ENCODE measurements at places on chromosomes 1 and 21.
A peak's percentile ranks its signal among the peaks of the same experiment; 100 is the strongest.

DNA sequence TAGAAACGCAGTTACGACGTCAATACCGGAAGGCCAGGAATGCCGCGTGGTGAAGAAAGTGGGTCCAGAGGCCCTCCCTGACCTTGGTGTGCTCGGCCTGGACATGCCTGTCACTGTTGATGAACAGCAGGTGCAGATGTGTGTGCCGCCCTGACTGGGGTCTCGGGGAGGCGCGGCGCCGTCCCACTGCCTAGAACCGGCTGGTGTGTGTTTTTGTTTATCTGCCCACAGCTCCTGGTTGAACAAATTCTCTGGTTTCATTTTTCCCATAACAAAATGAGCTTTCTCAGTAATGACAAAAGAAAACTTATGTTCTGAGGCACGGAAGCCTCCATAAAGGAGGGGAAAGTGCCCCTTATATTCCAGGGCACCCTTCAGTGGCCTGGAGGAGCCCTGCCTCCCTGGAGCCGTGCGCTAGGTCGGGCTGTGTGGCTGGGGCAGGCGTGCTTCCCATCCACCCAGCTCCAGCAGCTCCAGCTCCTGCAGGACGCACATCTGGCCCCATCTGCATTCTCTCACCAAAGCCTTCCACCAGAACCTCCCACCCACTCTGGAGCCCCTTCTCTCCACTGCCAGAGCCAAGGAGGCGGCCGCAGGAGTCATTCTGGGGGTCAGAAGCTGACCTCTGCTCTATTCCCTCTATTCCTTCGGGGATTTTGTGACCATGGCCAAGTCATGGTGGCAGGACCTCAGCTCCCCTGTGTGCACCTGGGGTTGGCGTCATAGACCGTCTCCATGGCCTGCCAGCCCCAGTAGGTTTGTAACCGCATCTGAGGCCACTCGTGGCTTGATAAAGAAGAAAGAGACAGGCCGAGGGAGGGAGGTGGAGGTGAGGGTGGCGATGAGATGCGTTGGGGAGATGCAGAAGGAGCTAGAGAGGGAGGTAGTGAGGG is 20.1 kb upstream of the COL18A1 start:
- no peak for DNase-seq

- peak; percentile 75 for DNase-seq
These were observed at the start of gene HLCS for GRCh38 chr21:36966066-36966820. Gene HLCS (minus strand): TSS chr21:36966669. CDS start chr21:36966638, 31 bp downstream.

DNA sequence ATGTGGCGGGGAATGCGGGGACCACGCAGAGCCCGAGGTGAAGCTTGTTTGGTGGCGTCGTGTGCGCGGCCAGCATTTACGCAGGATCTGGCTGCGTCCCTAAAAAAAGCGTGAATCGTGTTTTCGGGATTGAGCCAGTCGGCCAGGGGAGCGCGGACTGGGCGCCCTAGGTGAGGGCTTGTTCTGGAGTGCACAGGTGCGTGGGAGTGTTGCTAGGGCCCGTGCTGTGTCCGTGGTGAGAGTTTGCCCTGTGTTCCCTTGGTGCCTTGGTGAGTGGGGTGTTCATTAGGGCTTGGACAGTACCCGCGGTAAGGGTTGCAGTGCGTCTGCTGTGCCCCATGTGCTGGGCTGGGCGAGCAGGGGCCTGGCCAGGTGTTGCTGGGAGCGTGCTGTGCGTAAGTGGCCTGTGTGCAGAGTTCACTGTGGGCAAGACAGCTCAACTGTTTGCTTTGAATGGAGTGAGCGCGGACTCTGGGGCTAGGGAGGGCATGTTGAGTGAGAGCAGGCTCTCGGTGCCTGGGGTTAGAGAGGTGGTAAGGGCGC is 673 bp downstream of the CD46 start:
- DNase-seq: peak; percentile 43

GRCh38 chr21:36115138-36115730 is 19.6 kb upstream of the CBR3 start:
- DNase-seq: no peak

GRCh38 chr1:41476807-41477361 is 7.6 kb downstream of the EDN2 start:
- DNase-seq: no peak

DNA sequence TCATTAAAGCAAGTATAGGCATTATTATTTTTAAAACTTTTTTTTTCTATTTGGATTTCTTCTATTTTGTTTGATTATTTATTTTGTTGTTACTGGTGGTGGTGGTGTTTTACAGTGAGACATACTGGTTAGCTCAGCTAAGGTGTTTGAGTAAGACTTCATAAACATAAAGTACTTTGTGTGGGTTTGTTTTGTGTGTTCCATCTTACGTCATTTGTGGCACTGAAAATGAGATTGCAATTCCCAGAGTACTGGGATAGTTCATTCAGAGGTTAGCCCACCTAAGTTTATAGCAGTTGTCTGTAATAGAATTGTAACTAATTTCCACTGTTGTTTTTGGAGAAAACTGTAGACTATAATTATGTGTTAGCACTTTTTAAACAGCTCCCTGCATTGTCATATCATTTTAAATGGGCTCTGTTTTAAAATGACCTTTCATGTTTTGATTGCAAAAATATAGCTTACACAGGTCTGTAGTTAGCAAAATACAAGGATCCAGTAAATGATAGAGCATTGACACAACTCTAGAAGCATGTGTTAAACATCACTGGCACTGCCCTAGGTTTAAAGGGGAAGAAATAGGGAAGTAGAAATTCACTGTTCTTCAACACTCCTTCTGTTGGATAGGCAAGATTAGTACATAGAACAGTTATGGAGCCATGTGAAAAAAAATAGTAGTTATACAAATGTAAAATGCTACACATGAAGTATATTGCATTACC is 171.7 kb downstream of the NFIA start:
- DNase-seq: no peak

- DNase-seq: peak; percentile 80
These were observed 1.0 kb downstream of the DNAJB4 start for GRCh38 chr1:78005755-78006154.

GRCh38 chr1:62423580-62424242 is 13.1 kb upstream of the USP1 start:
- DNase-seq: no peak

DNA sequence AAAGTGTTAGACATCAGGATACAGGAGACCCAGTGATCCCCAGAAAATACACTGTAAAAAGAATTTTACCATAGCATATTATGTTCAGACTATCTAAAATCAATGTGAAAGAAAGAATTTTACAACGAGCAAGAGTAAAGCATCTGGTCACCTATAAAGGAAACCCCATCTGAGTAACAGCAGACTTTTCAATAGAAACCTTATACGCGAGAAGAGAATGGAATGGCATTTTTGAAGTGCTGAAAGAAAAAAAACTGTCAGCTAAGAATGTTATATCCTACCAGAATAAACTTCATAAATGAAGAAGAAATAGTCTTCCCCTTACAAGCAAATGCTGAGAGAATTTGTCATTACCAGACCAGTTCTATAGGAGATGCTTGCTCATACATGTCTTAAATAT is 532.1 kb upstream of the NR5A2 start:
- no peak for DNase-seq

GRCh38 chr1:24190983-24191461 is 3.9 kb upstream of the IFNLR1 start:
- no peak for DNase-seq

DNA sequence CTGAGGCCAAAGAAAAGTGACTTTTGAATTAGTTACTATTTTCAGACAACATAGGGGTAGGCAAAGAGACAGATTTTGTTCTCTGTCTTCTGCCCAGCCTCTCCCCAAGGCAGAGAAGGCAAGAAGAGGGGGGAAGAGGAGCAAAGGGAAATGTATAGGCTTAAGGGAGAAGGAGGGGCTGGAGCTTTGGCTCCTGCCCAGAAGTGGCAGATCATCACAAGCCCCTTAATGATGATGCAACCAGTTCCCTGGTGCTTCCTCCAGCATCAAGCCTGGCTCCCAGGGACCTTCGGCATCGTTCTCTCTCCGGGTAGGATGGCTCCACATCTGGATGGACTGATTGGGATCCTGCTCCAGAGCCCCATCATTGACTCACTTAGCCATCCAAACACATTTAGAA is 112.8 kb downstream of the KCND3 start:
- DNase-seq: no peak

DNA sequence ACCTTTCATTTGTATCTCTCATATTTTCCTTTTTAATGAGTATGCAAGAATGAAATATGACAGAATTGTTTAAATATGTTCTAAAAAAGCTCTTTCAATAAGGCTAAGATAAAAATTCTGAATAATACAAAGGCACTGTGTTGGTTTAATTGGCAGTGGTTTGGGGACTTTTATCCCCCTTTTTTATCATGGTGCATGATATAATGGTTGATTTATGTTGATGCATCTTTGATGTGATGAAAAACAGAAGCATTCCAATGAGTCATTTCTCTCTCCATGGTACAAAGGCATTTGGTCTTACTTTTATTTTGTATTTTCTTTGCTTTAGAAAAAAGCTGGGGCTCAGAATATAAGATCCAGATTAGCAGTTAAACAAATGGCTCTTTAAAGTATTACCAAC is 127.2 kb upstream of the GREM2 start:
- no peak for DNase-seq

- peak; percentile 90 for DNase-seq
These were observed 28.4 kb downstream of the ZNF281 start for GRCh38 chr1:200381256-200381984.

DNA sequence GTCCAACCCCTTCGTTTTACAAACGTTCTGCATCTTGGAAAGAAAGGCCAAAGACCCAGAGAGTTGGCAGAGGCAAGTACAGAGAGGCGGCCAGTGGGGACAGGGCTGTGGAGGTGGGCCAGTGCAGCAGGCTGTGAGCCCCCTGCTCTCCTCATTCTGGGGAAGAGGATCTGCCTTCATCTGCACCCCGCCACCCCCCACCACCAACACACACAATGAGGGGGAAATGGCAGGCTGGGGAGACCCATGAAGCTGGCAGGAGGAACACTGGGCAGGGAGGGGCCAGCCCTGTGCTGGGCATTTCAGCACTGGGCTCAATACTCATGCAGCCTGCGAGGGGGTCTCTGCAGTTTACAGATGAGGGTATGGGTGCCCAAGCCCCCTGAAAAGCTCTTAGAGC is 14.6 kb downstream of the STMN1 start:
- DNase-seq: no peak

- DNase-seq: no peak
These were observed 11.6 kb downstream of the UBE2J2 start for GRCh38 chr1:1262071-1262470.

GRCh38 chr1:56202186-56202585 is 377.2 kb downstream of the PLPP3 start:
- peak; percentile 11 for DNase-seq

DNA sequence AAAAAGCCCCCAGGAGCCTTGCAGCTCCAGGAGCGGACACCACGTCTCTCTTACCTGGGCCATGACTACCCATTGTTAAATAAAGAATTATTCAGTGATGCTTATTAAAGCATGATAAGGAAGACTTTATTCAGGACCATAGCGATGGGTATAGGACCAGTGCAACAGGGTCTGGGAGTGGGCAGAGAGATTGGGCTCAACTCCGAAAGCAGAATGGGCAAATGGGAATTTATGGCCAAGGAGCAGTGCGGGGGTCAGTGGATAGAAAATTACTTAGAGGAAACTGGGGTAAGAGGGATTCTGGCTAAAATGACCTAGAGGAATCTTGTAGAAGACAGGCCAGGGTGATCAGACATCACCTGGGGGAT is 580 bp upstream of the ATP5PO start:
- no peak for DNase-seq

DNA sequence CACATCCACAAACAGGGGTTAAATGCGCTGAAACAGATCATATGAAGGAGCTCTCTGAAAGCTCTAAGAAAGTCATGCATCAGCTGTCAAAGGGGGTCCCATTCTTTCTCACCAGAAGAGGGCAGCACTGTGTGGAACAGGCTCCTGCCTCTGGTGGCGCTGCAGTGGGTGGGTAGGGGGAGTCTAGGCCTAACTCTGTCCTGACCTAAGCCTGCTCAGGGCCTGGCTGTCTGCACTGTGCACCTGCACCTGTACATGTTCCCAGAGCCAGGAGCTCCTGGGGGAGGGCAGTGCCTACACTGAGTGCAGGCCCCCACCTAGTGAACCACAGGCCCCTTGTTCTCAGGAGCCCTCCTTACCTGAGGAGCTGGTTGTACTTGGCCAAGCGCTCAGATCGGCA is 16.0 kb downstream of the ENO1 start:
- no peak for DNase-seq

DNA sequence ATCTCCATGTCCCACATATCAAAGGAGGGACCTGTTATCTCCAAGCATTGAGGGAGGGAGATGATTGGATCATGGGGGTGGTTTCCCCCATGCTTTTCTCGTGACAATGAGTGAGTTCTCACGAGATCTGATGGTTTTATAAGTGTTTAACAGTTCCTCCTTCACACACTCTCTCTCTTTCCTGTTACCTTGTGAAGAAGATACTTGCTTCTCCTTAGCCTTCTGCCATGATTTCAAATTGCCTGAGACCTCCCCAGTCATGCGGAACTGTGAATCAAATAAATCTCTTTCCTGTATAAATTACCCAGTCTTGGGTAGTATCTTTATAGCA is 91.6 kb downstream of the DDAH1 start:
- DNase-seq: no peak

DNA sequence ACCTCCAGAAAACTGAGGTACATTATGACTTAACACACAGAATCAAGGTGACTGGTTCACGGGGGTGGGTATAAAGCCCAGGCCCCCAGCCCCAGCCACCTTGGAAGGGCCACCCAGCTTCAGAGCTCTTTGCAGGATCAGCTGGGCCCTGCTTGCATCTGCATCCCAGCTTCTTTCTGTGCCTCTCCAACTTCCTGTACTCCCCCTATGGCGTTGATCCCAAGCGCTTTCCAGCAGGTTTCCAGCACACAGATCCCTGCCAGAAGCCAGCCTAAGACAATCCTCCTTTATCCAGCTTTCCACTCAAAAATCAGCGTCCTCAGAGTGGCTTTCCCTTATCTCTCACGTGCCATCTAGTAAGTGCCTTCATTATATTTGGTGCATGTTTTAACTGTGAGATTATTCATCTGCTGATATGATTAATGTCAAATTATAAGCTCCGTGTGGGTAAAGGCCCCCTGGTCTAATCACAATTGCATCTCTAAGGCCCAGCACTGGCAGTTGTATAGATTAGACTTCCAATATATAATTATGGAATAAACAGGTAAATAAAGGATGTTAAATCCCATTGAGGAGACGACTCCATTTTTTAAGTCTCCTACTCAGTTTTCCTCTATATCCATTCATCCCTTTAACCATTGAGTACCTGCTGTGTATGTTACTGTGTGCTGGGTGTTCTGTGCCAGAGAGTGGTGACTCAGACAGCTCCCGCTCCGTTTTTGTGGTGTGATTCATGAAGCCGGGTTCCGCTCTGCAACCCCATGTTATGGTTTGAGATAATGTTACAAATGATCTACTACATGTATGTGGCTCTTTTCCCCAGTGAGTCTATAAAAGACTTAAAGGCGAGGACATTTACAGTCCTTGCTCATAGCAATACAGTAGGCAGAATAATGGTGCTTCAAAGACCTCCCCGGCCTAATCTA is 387.6 kb downstream of the PCP4 start:
- DNase-seq: peak; percentile 94
